ENCODE measurements at places on chromosomes 3 and 15.

DNA sequence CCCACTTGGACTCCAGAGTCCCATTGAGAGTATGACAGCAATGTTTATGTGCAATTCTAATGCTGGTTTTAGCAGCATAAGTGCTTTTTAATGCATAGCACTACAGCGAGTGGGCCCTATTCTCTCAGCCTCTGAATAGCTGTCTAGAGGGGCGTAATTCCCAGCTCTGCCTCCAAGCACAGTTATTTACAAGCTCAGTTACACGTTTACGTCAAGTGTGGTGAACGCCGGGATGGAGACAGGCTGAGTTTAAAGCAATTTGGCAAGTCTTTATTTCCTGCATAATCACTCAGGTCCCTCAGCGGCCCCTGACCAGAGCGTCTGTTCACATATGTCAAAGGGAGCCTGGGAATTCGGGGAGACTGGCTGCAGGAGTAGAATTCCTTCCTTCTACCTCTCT lies 43.9 kb downstream of the SOX14 start:
- H3K4me1 ChIP-seq: peaks cover 13% of the 10 kb centered on the region
- H3K27ac ChIP-seq: peak overlapping the region; percentile 40
- peak; percentile 13 for DNase-seq
- H3K27me3 ChIP-seq: peaks cover 10% of the 10 kb centered on the region
- peak overlapping the region; percentile 2 for H3K4me3 ChIP-seq

DNA sequence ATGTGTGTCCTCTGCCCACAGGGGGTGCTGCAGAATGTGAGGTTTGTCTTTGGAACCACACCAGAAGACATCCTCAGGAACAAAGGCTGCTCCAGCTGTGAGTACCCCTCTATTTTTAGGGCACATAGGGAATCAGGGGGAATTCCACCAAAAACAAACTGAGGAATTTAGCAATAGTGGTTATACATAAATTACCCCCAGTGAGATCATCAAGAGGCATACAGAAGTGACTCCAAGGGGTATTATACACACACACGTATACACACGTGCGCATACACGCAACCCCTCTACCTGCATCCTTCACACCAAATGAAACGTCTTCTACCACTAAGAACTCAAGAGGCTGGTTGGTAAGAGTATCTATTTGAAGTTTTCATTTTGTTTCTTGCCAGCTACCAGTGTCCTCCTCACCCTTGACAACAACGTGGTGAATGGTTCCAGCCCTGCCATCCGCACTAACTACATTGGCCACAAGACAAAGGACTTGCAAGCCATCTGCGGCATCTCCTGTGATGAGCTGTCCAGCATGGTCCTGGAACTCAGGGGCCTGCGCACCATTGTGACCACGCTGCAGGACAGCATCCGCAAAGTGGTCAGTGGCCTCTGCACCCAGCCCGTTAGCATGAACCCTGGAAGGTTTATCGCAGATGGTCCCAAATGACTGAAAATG lies 2.9 kb downstream of the THBS1 start:
- no peak overlapping the region for H3K4me3 ChIP-seq
- peaks cover 27% of the 10 kb centered on the region for H3K36me3 ChIP-seq
- no peak overlapping the region for H3K27ac ChIP-seq
- peaks cover 15% of the 10 kb centered on the region for H3K27me3 ChIP-seq
- DNase-seq: peak; percentile 32

DNA sequence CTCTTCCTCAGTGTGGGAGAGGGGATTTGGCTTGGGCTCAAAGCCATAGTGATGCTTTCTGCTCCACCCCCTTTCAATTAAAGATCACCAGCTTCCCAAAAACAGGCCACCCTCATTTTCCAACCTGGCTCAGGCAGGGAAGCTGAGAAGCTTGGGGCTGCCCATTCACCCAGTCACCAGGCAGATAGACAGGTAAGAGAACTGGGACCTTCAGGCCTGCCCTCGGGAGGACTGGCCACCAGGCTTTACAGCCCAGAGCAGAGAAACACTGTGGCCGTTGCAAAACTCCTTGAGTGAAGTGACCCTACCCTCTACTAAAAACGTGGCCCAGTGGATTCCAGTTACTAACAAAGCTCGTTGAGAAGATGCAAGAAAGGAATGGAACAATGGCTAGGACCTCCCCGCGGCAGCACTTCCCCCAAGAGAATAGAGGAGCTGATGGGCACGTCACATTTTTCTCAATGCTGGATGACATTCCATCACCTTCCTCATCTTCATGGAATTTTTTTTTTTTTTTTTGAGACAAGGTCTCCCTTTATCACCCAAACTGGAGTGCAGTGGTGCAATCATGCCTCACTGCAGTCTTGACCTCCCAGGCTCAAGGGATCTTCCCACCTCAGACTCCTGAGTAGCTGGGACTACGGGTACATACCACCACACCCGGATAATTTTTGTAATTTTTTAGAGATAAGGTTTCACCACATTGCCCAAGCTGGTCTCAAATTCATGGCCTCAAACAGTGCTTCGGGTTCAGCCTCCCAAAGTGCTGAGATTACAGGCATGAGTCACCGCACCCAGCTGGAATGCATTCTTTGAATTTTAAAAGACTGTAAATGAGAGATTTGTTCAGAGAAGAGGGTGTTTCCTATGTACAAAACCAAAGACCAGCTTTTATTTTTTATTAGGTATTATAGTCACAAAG lies 37.9 kb downstream of the LIPC start:
- no peak for DNase-seq
- no peaks in the 10 kb centered on the region for H3K27me3 ChIP-seq
- H3K4me3 ChIP-seq: no peak overlapping the region
- peak overlapping the region; percentile 51 for H3K27ac ChIP-seq
- no peaks in the 10 kb centered on the region for H3K36me3 ChIP-seq

GRCh38 chr15:47788685-47789084 lies 71.4 kb downstream of the SEMA6D start:
- H3K27ac ChIP-seq: no peak overlapping the region
- H3K36me3 ChIP-seq: no peaks in the 10 kb centered on the region
- peaks cover 10% of the 10 kb centered on the region for H3K4me1 ChIP-seq
- no peaks in the 10 kb centered on the region for H3K27me3 ChIP-seq
- no peak for DNase-seq
- no peak overlapping the region for H3K4me3 ChIP-seq

DNA sequence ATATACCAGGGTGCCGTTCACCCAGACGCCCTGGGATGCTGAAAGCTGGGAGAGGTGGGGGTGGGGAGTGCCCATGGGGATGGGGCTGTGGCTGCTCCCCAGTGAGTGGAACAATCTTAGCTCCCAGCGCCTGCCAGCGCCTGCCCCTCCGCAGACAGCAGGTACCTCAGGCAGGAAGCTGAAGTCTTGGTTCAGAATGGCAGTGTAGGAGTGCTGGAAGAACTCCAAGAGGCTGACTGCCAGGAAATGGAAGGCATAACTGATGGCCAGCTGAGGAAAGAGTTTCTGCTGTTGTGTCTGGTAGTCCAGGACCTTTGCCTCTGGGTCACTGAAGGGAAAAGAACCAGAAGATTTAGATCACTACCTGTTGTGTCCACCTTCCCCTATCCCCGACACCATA lies 8.4 kb downstream of the ACOX2 start:
- no peak overlapping the region for H3K27ac ChIP-seq
- no peak overlapping the region for H3K4me3 ChIP-seq
- H3K27me3 ChIP-seq: peaks cover 9% of the 10 kb centered on the region
